ENCODE measurements at places on chromosomes 12 and 14.

DNA sequence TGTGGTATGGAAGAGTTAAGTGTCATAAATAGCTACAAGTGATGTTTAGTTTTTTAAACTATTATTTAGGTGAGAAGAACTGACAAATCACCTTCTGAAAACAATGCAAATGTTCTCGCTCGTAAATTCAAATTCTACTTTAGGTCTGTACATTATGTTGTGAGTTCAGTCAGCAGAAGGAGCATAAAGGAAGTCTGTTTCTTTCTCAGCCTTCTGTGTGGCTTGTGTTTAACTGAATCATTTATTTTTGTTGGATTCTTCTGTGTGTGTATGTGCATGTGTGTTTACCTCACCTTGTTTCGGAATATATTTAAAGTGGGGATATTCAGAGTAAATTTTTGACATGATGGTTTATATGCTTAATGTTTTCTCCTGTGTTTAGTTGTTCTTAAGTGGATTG is 285.9 kb downstream of the TMTC2 start:
- DNase-seq = no peak

- no peak for DNase-seq
Observed at GRCh38 chr12:47615711-47616110, 90.1 kb downstream of the RPAP3 start.

DNA sequence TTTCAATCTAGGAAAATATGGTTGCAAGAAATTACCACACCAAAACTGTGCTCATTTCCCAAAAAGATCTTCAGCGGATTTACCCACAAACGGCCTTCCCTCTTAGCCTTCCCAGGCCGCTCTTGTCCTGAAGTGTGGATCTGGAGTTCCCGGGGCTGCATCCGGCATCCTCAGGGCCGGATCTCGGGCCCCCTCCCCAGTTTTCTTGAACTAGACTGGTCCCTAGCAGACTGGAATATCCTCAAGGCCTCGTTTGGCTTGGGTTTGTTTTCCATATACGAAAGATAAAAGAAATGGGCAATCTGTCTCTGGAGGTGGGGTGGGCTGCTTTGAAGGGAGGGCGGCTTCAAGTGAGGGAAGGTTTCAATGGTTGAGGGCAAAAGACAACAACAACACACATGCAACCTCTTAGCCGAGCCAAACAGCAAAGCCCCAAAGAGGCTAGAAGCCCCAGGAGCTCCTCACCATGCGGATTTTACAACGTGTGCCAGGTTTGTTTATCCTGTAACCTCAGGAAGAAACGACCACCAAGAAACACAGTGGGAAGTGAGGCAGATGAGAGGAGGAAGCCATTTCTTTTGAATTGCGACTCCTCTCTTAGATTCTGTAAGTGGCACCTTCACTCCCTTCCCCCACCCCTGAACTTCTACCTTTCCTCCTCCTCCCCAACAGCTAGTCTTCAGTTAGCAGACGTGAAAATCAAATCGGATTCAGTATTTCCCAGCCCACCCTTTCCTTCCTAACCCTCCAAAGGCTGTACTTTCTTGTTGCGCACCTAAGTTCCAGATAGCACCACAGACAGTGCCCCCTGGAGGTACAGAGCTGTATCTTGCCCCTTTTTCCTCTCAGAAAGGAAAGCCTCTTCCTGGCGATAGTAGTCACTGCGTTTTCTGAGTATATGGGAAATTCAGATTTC is 2.6 kb downstream of the MYF6 start:
- no peak for DNase-seq

- DNase-seq = no peak
Observed at GRCh38 chr12:51865757-51866270, 17.3 kb upstream of the FIGNL2 start.

DNA sequence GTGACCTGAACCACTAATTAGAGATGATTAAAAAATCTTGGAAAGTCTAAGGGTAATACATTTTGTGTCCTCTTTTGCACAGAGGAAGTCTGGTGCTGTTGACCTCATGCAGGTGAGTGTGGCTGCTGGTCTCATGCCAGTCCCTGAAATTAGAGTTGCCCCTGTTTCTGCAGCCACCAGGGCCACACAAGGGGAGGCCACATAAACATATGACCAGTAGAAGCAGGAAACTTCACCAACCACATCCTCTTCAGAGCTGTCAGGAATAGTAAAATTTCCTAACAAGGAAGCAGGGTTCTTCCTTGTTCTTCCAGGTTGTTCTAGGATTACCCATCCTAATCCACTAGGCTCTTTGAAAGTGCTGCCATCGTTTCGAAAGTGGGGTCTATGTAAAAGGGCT is 28.3 kb downstream of the PSMA6 start:
- DNase-seq = no peak

DNA sequence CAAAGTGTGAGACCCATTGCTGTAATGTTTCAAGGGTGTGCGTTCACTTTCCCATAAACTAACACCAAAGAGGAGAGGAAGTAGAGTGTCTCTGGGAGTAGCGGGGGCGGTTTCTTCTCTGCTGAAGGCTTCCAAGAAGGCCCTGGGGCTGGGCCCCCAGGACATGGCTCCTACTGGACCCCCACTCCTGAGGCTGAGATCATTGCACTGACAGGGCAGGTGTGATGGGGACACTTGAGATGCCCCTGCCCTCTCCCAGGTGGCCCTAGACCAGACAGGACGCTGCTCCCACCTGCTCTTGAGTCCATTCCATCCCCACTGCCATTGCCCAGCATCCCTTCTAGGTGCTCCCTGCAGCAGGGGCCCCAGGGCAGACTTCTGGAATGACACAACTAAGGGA is 20.1 kb downstream of the TMEM63C start:
- no peak for DNase-seq

DNA sequence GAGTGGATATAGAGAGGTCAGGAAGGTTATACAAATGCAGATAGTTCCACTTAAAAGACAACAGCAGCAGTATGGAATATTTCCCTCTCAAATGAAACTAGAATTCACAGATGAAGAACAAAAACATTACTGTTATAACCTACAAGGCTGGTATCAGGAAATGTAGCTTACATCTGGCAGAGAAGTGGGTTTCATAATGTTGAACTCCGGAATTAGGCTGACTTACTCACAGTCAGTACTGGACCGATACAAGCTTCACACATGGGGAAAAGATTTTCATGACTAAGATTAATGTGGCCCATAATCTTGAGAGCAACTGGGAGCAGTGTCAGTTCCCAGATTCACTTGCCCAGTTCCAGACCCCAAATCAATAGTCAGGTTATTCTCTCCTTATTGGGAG is 353.9 kb downstream of the DUSP6 start:
- DNase-seq = no peak

DNA sequence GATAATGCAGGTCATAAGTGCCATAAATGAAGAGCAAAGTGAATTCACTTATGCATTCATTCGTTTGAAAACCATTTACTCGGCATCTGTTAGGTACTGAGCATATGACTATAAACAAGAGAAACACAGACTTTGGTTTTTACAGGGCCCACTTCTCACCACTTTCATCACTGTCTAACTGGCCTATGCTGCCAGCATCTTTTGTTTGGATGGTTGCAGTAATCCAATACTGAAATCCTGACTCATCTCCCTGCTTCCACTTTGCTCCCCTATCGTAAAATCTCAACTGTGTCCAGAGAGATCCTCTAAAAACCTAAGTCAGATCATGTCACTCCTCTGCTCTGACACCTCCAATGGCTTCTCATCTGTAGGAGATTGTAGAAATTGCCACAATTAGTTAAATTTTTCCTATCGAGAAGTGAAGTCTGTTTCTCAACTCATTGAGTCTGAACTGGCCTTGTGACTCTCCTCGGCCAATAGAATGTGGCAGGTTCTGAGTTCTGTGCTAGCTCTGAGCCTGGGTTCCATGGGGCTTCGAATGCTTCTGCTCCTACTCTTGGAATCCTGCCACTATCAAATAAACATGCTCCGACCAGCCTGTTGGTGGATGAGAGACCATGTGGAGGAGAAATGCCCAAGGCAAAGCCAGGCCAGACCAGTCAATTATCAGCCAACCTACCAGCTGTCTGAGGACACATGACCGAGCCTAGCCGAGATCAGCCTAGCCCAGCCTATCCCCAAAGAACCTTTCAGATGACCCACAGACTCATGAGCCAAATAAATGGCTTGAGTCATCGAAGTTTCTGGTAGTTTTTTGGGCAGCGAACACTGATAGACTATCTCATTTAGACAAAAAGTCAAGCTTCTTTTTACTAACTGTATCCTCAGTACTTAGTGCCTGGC is 2.2 kb upstream of the BATF start:
- no peak for DNase-seq

- no peak for DNase-seq
Observed at GRCh38 chr14:72793156-72793939, 100.6 kb downstream of the DPF3 start.

GRCh38 chr14:104219731-104220214 is 81.4 kb downstream of the KIF26A start:
- no peak for DNase-seq

DNA sequence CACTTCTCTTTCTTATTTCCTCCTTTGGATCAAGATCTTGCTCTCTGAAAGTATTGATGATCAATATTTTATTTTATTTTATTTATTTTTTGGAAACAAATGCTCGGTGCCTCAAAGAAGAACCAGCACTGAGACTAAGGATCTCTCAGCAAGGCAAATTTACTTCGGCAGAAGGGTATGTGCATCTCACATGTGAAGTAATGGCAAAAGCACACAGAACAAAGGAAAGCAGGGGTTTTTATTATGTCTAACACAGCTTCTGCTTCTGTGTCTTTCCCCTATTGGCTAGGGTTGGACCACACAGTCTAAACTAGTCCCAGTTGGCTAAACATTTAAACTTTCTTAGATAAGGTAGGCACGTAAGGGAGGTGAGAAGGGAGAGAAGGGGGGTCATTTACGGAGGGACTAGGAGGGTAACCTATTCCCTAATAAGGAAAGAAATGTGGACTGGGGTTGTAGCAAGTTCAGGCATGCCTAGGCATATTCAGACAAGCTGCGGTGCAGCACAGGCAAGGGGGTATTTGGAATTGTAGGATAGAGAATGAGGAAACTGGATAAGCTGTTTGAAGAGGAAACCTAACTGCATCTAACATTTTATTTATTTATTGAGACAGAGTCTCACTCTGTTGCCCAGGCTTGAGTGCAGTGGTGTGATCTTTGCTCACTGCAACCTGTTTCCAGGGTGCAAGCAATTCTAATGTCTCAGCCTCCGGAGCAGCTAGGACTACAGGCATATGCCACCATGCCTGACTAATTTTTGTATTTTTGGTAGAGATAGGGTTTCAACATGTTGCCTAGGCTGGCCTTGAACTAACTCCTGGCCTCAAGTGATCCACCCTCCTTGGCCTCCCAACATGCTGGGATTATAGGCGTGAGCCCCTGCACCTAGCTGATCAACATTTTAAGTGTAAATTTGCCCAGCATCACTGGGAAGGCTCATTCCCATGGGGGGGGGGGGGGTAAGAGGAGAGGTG is 90.0 kb upstream of the EIF5 start:
- DNase-seq = no peak

DNA sequence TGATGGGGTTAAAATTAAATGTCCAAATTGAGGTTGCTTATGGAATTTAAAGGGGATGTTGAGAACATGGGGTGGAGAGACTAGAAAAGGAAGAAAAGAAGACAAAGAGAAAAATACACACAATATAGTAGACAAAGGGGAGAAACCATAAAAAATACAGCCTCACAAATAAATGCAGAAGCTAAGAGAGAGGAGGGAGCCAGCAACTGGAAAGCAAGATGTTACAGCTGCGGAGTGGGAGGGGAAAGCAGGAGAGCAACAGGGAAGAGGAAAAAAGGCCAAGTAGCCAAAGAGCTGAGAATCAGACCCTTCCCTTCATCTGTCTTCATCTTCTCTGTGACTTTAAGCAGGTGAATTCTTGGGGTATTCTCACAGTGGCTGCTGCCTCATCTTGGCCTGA is 39.7 kb upstream of the SMUG1 start:
- DNase-seq = no peak

DNA sequence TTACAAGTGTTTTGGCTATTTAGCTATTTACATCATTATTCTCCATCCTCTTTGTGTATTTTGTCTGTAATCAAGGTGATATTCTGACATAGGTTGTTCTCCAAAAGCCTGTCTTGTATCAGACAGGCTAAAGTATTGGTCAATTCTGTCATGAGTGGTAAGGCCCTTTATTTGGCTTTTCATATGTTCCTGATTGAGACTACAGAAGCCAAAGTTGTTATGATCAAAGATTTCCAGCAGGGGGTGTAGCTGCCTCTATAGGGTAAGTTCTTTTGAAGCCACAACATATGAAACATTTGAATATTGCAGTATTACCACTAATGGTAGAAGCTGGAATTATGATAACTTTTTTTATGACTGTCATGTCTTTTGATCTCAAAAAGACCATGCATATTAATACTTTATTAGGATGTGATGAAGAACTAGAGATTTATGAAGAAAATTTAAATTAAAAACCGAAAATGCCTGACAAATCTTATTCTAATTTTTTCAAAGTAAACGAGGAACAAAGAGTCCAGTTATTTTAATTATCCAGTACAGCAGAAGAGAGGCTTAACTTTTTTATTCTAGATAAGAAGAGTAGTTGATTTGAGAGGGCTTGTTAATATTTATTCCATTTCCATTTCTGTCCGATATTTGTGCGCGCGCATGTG is 3.4 kb upstream of the ARHGAP5 start:
- DNase-seq = no peak

DNA sequence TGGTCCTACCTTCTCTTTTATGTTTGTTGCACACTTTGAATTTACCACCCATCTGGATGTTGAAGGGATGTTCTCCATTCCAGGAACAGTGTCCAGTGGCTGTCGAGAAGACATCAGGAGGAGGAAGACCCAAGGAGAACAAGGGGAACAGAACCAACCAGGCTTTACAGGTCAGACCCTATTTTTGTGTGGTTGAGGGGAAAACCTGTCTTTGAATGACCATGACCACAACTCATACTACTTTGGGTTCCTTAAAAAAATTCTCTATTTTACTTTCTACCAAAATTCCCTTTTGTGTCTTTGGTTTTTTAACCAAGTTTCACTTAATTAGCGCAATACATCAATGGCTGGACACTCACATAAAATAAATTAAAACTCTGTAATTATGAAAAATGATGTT is 78.7 kb downstream of the PLXNC1 start:
- no peak for DNase-seq

DNA sequence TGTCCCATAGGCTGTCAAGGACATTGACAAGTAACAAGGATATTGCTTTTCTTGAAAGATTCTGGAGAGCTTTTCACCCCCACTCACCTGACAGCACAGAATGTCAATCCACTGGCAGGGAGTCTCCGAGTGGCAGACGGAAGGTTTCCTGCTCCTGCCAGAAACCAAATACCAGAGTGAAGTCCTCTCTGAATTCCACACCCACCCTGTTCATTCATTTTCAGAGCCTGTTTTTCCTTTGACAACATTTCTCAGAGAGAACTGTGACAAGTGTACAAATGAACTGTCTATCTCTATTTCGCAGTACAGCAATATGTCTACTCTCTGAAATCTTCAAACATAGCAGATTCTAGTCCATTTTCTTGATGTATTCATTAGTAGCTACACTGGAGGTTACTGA is 26.2 kb upstream of the BICD1 start:
- no peak for DNase-seq

- DNase-seq = no peak
Observed at GRCh38 chr12:125604976-125605375, 539.7 kb downstream of the AACS start.

Data from activated naive CD8-positive, alpha-beta T cell treated with anti-CD3 and anti-CD28 coated beads, Interleukin-2, amount 10 ng/mL, durations not matched to agents 7 days and 5 days (primary cell).